ENCODE measurements at places on chromosomes 3 and 15.

DNA sequence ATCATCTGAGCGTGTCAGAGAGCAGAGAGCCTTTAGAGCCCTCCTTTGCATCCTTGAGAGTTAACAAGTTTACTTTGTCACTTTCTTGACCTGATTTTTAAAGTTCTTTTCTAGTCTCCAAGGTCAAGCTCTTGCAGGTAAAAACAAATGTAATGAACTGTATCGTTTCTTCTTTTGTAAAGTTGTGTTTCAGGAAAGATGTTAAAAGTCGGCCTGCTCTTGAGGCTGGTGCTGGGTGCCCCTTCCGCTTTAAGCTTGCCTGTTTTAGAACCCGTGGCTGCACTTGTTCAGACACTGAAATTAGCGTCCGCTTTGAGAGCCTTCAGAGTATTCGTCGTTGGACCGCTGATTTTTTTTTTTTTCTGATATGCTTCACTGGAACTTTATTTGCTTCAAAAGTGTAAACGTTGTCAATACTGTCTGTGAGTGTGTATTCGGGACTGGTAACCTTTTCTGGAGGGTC, 52.6 kb upstream of the ULK4 start:
- no peak for DNase-seq

- no peak for DNase-seq
Measured at GRCh38 chr3:126117212-126117611, 33.3 kb upstream of the SLC41A3 start.

- DNase-seq: no peak
Measured at GRCh38 chr3:55147856-55148720, 220.2 kb upstream of the LRTM1 start.

DNA sequence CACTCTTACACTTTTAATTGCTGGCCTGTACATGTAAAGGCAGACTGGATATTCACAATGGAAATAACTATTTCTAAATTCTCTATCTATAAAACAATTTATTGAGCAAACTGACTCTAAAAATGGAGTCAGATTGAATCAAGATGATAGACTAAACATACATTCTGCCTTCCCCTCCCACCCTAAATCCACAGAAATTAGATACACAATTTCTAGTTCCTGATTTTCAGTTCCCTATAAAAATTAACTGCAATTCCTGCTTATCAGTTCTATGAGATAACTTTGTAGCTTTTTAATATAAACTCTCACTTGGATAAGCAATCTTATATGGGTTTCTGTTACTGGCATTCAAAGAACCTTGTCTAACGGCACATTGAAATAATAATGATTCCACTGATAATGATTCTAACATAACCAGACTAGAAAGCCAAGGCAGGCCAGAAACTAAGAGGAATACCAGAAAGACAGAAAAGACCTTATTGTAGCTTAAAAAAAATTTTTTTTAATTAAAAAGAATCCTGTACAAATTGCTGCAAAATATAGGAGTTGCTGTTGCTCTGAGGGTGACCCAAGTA, 33.1 kb downstream of the TBC1D5 start:
- DNase-seq: no peak

GRCh38 chr3:63945558-63946096, 33.4 kb upstream of the SCAANT1 start:
- DNase-seq: no peak
